Effector memory CD4-positive, alpha-beta T cell (primary cell): ENCODE measurements at places on chromosomes 7 and 10.

GRCh38 chr10:117462816-117463544, 79.6 kb upstream of the EMX2 start:
- H3K4me1 ChIP-seq: no peaks in the 10 kb centered on the region
- no peaks in the 10 kb centered on the region for H3K36me3 ChIP-seq
- no peaks in the 10 kb centered on the region for H3K27me3 ChIP-seq
- no peak for DNase-seq
- H3K4me3 ChIP-seq: no peak overlapping the region
- H3K27ac ChIP-seq: no peak overlapping the region

GRCh38 chr7:82056282-82056681, 286.4 kb upstream of the HGF start:
- DNase-seq: no peak
- no peaks in the 10 kb centered on the region for H3K4me1 ChIP-seq
- no peak overlapping the region for H3K27ac ChIP-seq
- no peaks in the 10 kb centered on the region for H3K27me3 ChIP-seq

- no peaks in the 10 kb centered on the region for H3K27me3 ChIP-seq
- no peak overlapping the region for H3K4me3 ChIP-seq
- no peak overlapping the region for H3K27ac ChIP-seq
- H3K4me1 ChIP-seq: no peaks in the 10 kb centered on the region
- peaks cover 52% of the 10 kb centered on the region for H3K36me3 ChIP-seq
These were observed 189.1 kb upstream of the FRMD4A start for GRCh38 chr10:14519785-14520184.

GRCh38 chr10:91077549-91078071, 142.9 kb upstream of the PCGF5 start:
- DNase-seq: no peak
- no peaks in the 10 kb centered on the region for H3K36me3 ChIP-seq
- H3K27ac ChIP-seq: no peak overlapping the region
- peaks cover 3% of the 10 kb centered on the region for H3K27me3 ChIP-seq

GRCh38 chr10:126272526-126272925, 115.8 kb downstream of the ADAM12 start:
- no peak overlapping the region for H3K27ac ChIP-seq
- H3K27me3 ChIP-seq: no peaks in the 10 kb centered on the region
- H3K4me1 ChIP-seq: no peaks in the 10 kb centered on the region
- no peak overlapping the region for H3K4me3 ChIP-seq
- H3K36me3 ChIP-seq: no peaks in the 10 kb centered on the region

DNA sequence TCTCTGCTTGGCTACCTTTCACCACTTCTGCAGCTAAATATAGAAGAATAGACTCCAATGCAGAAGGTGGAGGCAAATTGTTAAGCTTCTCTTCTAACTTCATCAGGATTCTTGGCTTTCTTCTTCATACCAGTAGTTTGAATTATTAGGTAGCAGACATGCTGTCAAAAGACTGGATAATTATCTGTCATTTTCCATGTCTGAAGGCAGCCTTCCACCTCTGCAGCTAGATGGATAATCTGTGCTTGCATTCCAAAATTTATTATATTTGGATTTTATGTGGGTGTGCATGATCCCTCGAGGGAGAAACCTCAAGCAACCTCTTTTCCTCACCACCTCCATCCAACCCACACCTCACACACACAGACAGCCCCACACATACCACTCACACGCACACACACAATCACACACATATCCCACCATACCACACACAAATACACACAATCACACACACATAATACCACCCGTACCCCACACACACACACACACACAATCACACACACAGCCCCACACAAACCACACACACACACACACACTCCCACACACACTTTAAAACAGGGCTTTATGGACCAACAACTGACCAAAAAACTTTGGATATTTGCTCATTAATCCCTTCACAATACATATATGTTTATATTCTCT, 145.0 kb downstream of the C7orf25 start:
- H3K27me3 ChIP-seq: no peaks in the 10 kb centered on the region
- DNase-seq: no peak
- H3K4me1 ChIP-seq: no peaks in the 10 kb centered on the region
- H3K36me3 ChIP-seq: no peaks in the 10 kb centered on the region
- H3K27ac ChIP-seq: no peak overlapping the region
- no peak overlapping the region for H3K4me3 ChIP-seq

GRCh38 chr7:93120592-93121549, 3.1 kb upstream of the SAMD9 start:
- no peaks in the 10 kb centered on the region for H3K27me3 ChIP-seq
- no peak for DNase-seq
- H3K27ac ChIP-seq: no peak overlapping the region
- no peaks in the 10 kb centered on the region for H3K36me3 ChIP-seq

DNA sequence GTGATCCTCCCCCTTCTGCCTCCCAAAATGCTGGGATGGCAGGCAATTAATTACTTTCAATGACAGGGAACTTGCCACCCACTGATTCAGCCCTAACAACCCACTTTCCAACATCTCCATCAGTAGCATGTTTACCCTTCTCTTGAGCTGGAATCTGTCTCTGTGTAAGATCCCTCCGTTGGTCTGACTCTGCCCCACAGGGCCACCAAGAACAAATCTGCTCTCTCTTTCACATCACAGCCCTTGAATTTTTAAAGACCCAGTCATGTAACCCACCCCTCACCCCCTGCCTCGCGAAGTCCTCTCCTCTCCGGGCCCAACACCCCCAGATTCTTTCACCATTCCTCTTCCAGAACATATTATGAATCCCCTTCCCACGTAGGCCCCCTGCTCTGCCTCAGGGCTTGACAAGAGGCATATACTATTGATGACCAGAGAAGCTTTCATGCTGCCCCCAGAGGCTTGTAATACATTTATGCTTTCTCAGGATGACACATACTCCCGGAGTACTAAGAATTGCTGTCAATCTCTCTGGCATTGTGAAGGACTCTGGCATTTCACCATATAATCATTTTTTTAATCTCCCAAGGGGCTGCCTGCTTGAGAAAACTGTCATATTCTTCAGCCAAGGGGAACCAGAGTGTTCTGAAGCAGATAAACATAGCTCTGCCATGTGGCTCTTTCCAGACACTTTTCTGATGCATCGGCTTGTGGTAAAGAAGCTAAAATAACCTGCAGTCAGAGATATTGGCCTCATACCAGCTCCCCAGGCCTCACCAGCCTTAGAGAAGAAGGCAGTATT, 179.2 kb upstream of the AUTS2 start:
- no peaks in the 10 kb centered on the region for H3K4me1 ChIP-seq
- H3K36me3 ChIP-seq: no peaks in the 10 kb centered on the region
- no peak for DNase-seq
- no peak overlapping the region for H3K27ac ChIP-seq
- H3K27me3 ChIP-seq: no peaks in the 10 kb centered on the region

DNA sequence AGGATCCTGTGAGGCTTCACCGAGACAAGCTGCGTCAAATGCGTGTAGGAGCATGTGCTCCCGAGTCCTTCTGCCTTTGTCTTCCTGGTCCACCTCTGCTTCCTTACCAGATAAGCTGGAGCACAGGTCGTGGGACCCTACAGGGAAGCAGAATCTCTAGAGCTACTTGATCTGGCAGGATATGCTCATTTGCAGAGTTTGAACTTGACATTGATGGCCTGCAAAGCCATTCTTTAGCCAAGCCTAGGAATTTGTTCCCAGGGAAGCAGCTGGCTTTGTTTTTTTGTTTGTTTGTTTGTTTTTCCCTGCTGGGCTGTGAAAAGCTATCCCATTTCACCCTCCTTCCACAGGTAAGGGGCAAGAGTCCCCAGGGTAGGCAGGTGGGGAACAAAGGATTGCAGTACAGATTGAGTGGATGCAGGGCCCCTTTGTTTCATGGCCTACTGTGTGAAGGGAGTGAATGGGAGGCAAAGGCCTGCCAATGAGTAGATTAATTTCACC, 200.0 kb upstream of the BMPER start:
- H3K27ac ChIP-seq: no peak overlapping the region
- no peak overlapping the region for H3K4me3 ChIP-seq
- no peaks in the 10 kb centered on the region for H3K36me3 ChIP-seq
- no peaks in the 10 kb centered on the region for H3K4me1 ChIP-seq
- DNase-seq: no peak
- no peaks in the 10 kb centered on the region for H3K27me3 ChIP-seq

DNA sequence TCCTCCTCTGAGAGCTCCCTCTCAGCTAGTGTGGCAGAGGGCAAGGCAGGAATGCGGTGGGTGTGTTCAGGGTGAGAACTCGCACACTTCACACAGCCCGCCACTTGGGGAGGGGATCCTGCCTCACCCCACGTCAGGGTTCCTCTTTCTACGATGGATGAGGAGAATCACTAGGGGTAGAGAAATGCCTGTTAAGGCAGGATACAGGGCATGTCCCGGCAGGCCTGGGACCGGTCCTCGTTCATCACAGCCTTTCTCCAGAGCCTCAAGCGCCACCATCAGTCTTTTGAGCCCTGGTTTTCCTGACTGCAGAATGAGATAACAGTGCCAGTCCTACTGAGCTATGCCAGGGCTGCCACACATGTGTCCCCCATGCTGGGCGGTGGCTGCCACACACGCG, 546.7 kb upstream of the ADARB2 start:
- no peak for DNase-seq
- no peaks in the 10 kb centered on the region for H3K27me3 ChIP-seq
- H3K36me3 ChIP-seq: no peaks in the 10 kb centered on the region
- no peaks in the 10 kb centered on the region for H3K4me1 ChIP-seq

GRCh38 chr10:10870523-10871241, 147.0 kb upstream of the CELF2 start:
- no peak overlapping the region for H3K4me3 ChIP-seq
- no peaks in the 10 kb centered on the region for H3K27me3 ChIP-seq
- H3K4me1 ChIP-seq: no peaks in the 10 kb centered on the region
- H3K27ac ChIP-seq: no peak overlapping the region

DNA sequence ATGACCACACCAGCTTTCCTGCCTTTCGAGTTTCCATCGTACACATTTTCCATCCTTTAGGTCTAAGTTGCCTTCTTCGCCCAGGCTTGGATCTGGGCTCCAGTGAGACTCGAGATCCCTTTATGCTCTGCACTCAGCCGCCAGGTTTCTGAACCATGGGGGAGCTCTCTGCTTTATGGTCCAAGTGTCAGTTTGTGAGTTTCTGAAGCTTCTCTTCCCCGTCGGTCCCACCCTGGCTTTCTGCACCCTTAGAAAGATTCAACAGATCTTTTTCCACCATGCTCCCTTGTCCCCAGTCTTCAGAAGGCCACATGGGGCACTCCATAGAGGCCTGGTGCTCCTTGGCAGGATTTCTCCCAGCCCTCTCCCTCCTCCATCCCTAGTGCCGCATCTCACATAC, 402.0 kb downstream of the PTPRN2 start:
- no peak overlapping the region for H3K27ac ChIP-seq
- no peaks in the 10 kb centered on the region for H3K4me1 ChIP-seq
- H3K27me3 ChIP-seq: no peaks in the 10 kb centered on the region
- H3K36me3 ChIP-seq: no peaks in the 10 kb centered on the region
- no peak overlapping the region for H3K4me3 ChIP-seq

DNA sequence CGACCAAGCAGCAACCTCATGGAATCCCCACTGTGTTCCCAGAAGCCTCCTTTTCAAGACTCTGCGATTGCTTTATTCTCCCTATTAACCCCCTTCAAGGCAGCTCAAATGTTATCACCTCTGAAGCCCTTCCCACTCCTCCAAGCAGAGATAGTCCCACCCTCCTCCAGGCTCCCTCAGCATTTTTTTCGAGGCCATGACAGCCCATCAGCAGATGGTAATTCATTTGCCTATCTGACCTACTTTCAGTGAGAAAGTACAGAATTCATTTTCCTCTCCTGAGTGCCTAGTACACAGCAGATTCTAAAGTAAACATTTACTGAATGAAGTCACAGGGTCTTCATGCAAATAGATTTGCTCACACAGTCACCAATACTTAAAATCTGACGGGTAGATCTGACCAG, 47.8 kb downstream of the HERPUD2 start:
- no peak for DNase-seq
- H3K36me3 ChIP-seq: peaks cover 7% of the 10 kb centered on the region
- no peak overlapping the region for H3K27ac ChIP-seq
- no peak overlapping the region for H3K4me3 ChIP-seq
- peaks cover 20% of the 10 kb centered on the region for H3K4me1 ChIP-seq

DNA sequence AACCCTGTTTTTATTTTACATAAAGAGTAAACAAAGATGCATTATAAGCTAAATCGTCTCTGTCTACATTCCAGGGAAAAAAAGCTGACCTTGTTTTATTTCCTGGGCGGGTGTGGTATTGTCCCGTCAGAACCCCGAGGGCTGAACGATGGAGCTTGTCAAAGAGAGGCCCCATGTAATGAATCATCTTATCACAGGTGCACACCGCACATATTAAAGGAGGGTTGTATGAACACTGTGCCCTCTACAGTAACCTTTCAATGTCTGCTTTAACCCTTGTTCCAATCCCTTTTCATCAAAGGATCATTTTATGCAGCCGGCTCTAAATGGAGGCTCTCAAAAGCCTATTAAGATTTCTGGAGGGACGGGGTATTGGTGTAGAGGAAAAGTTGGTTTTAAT, 158.5 kb upstream of the YAE1 start:
- H3K27me3 ChIP-seq: no peaks in the 10 kb centered on the region
- no peak for DNase-seq
- H3K27ac ChIP-seq: no peak overlapping the region
- no peaks in the 10 kb centered on the region for H3K4me1 ChIP-seq

GRCh38 chr7:140238778-140239652, 62.2 kb upstream of the KDM7A start:
- no peaks in the 10 kb centered on the region for H3K36me3 ChIP-seq
- no peak overlapping the region for H3K27ac ChIP-seq
- DNase-seq: no peak
- no peak overlapping the region for H3K4me3 ChIP-seq

DNA sequence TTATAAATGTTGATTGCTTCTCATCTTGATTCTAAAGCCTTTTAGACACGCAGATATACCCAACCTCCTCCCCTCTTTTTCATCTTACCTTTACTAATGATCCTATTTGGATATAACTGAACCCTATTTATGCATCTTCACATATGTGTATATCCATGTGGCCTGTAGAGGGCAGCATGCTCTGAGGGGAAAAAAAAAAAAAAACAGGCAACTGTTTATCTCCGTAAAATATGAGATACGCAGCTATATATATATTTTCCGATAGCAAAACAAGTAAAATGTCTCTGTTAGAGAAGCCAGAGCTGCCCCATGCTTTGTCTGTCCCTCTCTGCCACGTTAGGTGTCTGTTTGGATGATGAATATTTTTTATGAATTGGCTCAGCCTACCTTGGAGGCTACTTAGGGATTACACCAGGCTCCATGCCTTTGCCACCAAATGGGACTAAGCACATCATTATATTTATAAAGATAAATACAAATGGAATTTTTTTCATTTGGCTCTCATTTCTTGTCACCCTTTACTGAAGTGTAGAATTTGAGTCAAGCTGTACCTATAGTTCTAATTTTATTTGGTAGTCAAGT, 174.8 kb upstream of the FZD1 start:
- H3K4me3 ChIP-seq: no peak overlapping the region
- H3K4me1 ChIP-seq: no peaks in the 10 kb centered on the region
- H3K27me3 ChIP-seq: no peaks in the 10 kb centered on the region
- no peak overlapping the region for H3K27ac ChIP-seq

DNA sequence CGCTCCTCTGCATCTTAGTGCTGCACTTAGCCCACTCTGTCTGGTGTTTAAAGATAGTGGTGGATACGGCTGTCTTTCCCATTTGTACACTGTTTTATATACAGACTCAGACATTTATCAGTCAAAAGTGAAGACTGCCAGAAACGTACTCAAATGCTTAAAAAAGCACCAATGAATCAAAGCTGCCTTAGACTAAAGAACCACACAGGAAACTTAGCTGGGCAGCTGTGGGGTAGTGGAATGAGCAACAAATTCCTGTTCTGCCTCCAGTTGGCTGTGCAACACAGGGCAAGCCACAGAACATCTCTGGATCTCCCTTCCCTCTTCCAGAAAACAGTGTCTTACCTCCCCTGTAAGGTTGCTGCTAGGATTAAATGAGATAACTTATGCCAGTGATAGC, 76.0 kb downstream of the ATXN7L1 start:
- no peaks in the 10 kb centered on the region for H3K36me3 ChIP-seq
- peaks cover 10% of the 10 kb centered on the region for H3K4me1 ChIP-seq
- H3K27me3 ChIP-seq: no peaks in the 10 kb centered on the region
- H3K27ac ChIP-seq: no peak overlapping the region
- no peak for DNase-seq
- H3K4me3 ChIP-seq: no peak overlapping the region
